Hair follicular keratinocyte (primary cell): ENCODE measurements at places on chromosomes 2 and 18. TPM values are rescaled to one million over a fixed set of nuclear protein-coding genes. Genes with fewer than 3 reads are reported as not detected.

NEDD4L gene
- total RNA-seq: 34.8 and 57.4 TPM in 2 replicates

FER1L5 gene
- 0.34 TPM in 1 of 2 replicates, not detected in the other for total RNA-seq

TMEM37 gene
- 0.19 TPM in 1 of 2 replicates, not detected in the other for total RNA-seq

ANO7 gene
- total RNA-seq: 0.16 and 0.23 TPM in 2 replicates

ANKMY1 gene
- total RNA-seq: 3.5 and 6.1 TPM in 2 replicates

ASB18 gene
- total RNA-seq: not detected in 2 replicates

SNORC gene
- total RNA-seq: 0.04 and 1.2 TPM in 2 replicates

MERTK gene
- 0.15 TPM in 1 of 2 replicates, not detected in the other for total RNA-seq

SP140 gene
- not detected in 2 replicates for total RNA-seq

RESP18 gene
- not detected in 2 replicates for total RNA-seq

NPAS2 gene
- total RNA-seq: 12.9 and 40.1 TPM in 2 replicates

DSG4 gene
- total RNA-seq: under 0.01 TPM in 1 of 2 replicates, not detected in the other

SNED1 gene
- total RNA-seq: 0.08 and 1.2 TPM in 2 replicates

DES gene
- total RNA-seq: not detected in 2 replicates

TTC32 gene
- 3.0 and 4.8 TPM in 2 replicates for total RNA-seq

EFHD1 gene
- not detected in 2 replicates for total RNA-seq

EFR3B gene
- total RNA-seq: 0.55 and 0.61 TPM in 2 replicates

FRZB gene
- total RNA-seq: 0.08 TPM in 1 of 2 replicates, not detected in the other

REG3A gene
- total RNA-seq: not detected in 2 replicates

LHCGR gene
- not detected in 2 replicates for total RNA-seq

SAG gene
- not detected in 2 replicates for total RNA-seq

XPO1 gene
- 107 and 110 TPM in 2 replicates for total RNA-seq

CHAC2 gene
- total RNA-seq: 7.7 and 17.5 TPM in 2 replicates

DNAH7 gene
- total RNA-seq: not detected in 2 replicates

POTEI gene
- not detected in 2 replicates for total RNA-seq

THAP4 gene
- total RNA-seq: 52.6 and 67.6 TPM in 2 replicates

ABCG5 gene
- total RNA-seq: not detected in 2 replicates

OTOF gene
- total RNA-seq: not detected in 2 replicates

IL1F10 gene
- total RNA-seq: 0.08 and 1.3 TPM in 2 replicates

CRYGD gene
- total RNA-seq: not detected in 2 replicates

MARCO gene
- total RNA-seq: 0.08 TPM in 1 of 2 replicates, not detected in the other

LAMA1 gene
- total RNA-seq: 20.2 and 36.9 TPM in 2 replicates

SPATA3 gene
- not detected in 2 replicates for total RNA-seq

ZNF532 gene
- 28.6 and 44.6 TPM in 2 replicates for total RNA-seq

ALK gene
- under 0.01 TPM in 1 of 2 replicates, not detected in the other for total RNA-seq

BOK gene
- total RNA-seq: 36.3 and 41.2 TPM in 2 replicates

C2orf66 gene
- not detected in 2 replicates for total RNA-seq

ABCB11 gene
- total RNA-seq: not detected in 2 replicates

ABHD1 gene
- total RNA-seq: not detected in 2 replicates

RBMS1 gene
- total RNA-seq: 31.2 and 33.3 TPM in 2 replicates

USP34 gene
- total RNA-seq: 41.6 and 42.0 TPM in 2 replicates

SALL3 gene
- not detected in 2 replicates for total RNA-seq

NXPH2 gene
- total RNA-seq: 0.27 TPM in 1 of 2 replicates, not detected in the other

ENOSF1 gene
- 20.1 and 29.3 TPM in 2 replicates for total RNA-seq

OSR1 gene
- 4.5 and 8.1 TPM in 2 replicates for total RNA-seq

CCBE1 gene
- 9.2 and 9.8 TPM in 2 replicates for total RNA-seq

GCKR gene
- total RNA-seq: not detected in 2 replicates

MAPK4 gene
- total RNA-seq: not detected in 2 replicates

KLF11 gene
- total RNA-seq: 6.6 and 9.3 TPM in 2 replicates

RAMP1 gene
- 7.5 and 8.2 TPM in 2 replicates for total RNA-seq

SERPINB11 gene
- total RNA-seq: not detected in 2 replicates

STK25 gene
- 145 and 163 TPM in 2 replicates for total RNA-seq

ALPP gene
- total RNA-seq: not detected in 2 replicates

KYNU gene
- 1.7 and 2.5 TPM in 2 replicates for total RNA-seq

UGT1A10 gene
- total RNA-seq: not detected in 2 replicates

ARHGAP25 gene
- 20.4 and 30.2 TPM in 2 replicates for total RNA-seq

PROKR1 gene
- not detected in 2 replicates for total RNA-seq

TOGARAM2 gene
- total RNA-seq: not detected in 2 replicates

POTEF gene
- total RNA-seq: not detected in 2 replicates

TXNL4A gene
- 47.9 and 93.3 TPM in 2 replicates for total RNA-seq
